Epithelial cell of proximal tubule (primary cell): ENCODE measurements at places on chromosomes 1 and 21.

DNA sequence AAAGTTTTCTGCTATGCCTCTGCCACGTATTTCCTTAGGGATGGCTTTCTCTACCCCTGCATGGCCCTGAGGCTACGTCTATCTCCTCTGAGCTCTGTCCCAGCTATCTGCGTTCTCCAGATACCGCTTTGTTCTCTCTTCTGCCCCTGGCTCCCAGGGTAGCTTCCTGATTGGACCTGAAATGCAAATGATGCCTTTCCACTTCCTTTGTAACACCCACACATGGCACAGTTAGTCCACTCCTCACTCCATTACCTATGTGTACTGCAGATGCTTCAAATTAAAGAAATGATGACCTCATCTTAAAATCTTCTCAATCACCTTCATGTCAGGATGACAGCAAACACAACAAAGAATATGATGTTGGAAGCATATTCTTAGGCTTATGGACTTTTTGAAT, 138.6 kb upstream of the POGK start:
- no peak for DNase-seq

- DNase-seq: no peak
Measured at GRCh38 chr1:246588159-246588721, 22.0 kb downstream of the CNST start.

DNA sequence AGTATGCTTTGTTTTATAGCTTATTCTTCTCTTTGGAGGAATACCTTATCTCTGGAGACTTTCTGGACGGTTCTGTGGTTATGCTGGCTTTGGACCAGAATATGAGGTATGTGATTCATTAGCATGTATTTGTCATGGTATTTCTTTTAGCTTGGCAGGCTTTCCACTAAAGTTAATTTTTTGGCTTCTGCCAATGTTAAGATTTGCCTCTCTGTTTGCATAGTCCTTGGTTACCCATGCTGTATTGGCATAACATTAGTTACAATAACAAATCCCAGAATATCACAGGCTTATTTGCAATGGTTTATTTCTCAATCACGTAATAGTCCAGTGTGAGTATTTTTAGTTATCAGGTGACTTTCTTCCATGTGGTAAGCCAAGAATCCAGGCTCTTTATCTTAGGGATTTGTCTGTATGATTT, 9.7 kb downstream of the ZMPSTE24 start:
- DNase-seq: peak; percentile 88

DNA sequence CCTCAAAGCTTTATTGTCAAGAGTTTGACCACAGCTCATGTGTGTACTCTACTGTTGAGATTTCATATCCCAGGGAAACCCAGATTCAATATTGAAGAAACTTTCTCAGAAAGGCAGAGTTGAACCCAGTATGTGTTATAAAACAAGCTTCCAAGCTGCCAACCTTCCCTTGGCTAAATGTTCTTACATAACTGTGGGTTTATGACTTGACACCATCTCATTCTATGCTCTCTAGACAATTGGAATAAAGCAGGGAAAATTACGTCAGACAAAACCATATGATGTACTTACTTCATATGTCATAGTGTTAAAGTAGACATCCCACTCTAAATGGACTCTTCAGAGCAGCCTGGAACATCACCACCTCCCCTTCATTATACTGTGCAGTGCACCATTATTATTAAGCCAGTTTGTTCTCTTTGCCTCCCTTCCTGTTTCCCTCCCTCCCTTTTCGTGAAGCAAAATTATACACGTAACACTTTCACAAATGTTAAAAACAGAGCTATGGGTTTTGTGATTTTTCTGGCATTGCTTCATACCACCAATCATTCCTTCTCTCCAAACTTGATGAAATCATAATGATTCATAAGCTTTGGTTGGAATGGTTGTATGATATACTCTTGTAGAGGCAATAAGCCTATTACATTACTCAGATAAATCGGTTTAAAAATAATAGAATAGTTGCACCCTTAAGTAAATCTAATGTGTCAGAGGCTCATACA, 507.2 kb downstream of the LTN1 start:
- DNase-seq: no peak

DNA sequence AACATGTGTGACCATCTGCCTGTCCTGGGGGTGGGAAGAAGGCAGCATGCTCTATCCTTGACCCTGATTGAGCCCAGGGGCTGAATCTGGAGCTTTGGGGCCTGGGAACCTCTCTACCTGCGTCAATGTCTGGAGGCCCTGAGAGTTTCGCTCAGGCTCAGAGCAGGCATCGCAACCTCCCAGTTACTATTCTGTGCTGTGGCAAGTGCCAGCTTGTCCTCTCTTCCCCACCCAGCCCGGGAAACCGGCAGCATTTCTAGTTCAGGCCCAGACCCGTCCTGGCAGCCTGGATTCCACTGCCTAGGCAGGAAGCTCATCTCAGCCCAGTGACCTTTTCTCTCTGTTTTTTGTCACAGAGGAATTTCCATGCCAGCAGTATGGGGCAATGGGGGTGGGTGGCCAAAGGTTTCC, 10.0 kb upstream of the IRF6 start:
- no peak for DNase-seq

- DNase-seq: peak; percentile 75
Measured at GRCh38 chr1:52955129-52955970, 28.3 kb downstream of the SCP2 start.

GRCh38 chr21:28358702-28359101, 634.0 kb downstream of the LTN1 start:
- DNase-seq: no peak

DNA sequence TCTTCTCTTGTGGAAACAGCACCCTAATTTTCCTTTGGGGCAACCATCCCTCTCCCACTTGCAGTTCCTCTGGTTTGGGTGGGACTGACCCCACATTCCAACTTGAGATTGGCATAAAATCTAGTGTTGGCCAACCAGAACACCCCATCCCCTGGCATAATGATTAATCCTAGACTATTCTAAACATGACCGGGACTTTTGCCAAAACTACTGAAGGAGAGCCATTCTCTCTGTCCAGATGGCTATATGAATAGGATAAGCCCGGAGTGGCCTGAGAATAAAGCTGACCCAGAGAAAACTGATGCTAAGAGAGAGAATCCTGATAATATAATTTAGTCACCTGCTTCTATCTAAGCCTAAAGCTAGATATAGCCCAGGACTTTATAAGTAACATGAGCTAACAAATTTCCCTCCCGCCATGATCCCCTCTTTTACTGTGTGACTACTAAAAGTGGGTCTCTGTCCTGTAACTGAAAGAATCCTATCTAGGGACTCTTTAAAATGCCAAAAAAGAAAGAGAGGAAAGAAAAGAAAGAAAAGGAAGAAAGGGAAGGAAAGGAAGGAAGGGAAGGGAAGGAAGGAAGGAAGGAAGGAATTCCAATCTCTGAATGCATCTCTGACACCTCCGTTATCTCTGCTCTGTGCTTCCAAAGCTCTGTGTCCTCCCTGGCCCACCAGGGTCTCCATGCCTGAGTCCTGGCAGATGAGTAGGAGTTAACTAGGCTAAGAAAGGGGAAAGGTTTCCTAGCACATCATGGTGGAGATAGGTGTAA, 28.0 kb upstream of the NRDC start:
- peak; percentile 71 for DNase-seq

GRCh38 chr21:30337276-30337744, at the start of gene KRTAP27-1:
Gene KRTAP27-1 (minus strand): TSS chr21:30337694. CDS start chr21:30337668, 26 bp downstream.
- no peak for DNase-seq

DNA sequence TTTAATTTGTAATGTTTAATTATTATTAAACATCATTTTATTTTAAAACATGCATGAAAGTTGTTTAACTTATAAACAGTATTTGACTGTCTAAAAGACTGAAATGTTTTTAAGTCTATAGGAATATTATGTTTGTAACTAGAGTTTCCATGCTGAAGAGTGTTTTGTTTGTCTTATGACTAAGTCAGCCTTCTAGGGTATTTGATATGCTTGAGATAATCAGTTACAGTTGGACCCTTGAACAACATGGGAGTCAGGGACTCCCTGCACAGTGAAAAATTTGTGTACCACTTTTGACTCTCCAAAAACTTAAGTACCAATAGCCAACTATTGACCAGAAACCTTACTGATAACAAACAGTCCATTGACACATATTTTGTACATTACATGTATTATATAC, 45.5 kb upstream of the KANK4 start:
- DNase-seq: no peak

DNA sequence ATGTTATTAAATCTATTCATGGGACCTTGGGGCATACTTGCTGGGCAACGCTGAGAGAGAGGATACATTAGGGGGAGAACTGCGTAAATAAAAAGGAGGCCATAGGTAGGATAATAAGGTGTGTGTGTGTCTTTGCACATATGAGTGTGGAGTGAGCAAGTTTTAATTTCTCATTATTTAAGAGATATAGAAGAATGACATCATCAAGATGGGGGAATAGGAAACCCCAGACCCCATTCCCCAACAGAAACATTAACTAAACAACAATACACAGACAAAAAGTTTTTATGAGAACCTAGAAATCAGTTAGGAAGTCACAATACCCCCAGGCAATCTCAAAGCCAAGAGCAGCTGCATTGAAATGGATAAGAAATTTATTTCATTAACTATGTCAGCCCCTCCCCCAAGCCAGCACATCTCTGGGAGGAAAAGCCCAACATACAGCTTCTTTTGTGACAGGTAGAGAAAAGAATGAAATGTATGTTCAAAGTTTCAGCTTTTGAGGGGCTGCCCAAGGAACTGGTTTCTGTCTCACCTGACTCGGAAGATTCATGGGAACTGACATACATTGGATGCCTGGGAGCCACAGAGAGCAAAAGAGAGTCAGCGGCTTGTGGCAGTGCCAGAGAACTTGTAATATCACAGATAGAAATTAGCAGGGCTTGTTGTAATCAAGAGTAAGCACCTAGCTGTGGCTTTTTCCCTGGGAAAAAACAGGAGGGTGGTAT, 234.3 kb upstream of the NFIA start:
- no peak for DNase-seq

DNA sequence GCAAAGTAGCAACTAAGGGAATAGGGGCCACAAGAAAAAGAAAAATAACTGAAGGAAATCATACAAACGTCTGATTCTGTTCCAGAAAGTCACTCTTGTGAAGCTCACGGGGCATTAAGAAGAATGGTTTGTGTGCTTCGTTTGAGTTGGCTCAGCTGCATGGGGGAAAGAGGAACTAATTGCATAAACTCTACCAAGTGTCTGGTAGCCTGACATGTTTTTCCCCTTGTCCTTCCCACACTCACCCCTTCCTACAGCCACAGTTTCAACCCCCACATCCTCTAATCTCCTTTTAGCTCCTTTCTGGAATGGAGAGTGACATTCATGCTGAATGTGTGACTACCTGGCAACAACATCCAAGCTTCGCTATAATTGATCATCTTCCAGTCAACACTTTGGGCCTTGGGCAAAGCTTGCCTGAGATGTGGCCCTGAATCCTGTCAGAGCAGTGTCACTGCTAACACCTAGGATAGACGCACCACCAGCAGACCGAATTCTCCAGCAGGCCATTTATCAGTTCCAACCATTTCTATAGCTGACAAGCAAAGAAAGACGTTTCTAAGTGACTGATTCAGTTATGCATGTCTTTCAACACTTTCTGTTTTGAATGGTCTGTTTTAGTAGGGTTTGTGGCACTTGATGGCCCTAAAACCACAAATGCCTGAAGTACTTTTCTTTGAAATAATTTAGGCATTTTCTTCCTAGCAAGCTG, 439.6 kb downstream of the TTLL7 start:
- DNase-seq: no peak

DNA sequence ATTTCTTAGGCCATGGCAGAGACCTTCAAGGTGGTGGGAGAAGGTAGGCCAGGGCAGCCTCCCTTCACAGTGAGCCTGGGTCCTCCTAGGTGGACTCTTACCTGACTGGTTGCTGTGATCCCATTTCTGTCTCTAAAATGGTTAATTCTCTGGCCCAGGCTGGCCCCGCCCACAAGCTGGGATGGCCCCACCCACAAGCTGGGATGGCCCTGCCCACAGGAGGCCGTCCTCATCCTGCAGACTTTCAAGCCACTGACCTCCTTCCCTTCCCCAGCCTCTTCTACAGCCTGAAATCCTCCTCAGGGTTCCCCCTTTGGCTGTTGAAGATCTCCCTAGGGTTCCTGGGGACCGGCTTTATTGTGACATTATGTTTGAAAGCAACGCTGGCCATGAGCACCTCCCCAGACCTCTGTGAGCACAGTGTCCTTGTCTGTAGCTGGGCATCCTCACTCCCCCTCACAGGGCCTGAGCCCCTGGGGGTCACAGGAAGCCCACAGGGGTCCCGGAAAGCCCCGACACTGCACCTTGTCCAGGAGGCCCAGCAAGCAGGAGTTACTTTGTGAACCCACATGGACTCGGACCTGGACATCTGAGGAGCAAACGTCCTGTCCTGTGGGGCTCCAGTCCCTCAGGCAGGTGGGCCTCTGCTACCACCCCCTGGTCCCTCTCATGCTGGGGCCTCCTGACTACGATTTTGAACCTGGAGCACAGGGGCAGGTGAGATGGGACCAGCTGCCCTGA, 621.7 kb downstream of the MATN1 start:
- DNase-seq: no peak

GRCh38 chr1:34739613-34740012, 15.2 kb upstream of the GJB5 start:
- DNase-seq: no peak

- DNase-seq: no peak
Measured at GRCh38 chr1:25711555-25712298, 88.3 kb upstream of the SELENON start.

DNA sequence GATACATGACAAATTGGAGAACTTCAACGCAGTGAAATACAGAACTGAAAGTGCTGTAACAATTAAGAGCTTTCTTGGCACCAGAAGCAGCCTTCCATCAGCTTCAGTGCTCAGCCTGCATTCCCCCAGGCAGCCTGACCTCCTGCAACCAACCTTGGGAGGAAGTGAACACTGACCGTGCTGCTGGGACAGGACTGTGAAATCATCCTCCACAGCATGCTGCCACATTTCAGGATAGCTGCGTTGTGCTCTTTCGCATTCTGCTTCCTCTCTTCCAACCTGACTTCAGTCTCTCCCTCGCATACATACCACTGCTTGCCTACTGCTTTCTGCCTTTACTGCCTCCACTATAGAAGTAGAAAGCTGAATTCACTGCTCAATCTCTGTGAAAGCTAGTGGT, 388.6 kb downstream of the RWDD3 start:
- no peak for DNase-seq

DNA sequence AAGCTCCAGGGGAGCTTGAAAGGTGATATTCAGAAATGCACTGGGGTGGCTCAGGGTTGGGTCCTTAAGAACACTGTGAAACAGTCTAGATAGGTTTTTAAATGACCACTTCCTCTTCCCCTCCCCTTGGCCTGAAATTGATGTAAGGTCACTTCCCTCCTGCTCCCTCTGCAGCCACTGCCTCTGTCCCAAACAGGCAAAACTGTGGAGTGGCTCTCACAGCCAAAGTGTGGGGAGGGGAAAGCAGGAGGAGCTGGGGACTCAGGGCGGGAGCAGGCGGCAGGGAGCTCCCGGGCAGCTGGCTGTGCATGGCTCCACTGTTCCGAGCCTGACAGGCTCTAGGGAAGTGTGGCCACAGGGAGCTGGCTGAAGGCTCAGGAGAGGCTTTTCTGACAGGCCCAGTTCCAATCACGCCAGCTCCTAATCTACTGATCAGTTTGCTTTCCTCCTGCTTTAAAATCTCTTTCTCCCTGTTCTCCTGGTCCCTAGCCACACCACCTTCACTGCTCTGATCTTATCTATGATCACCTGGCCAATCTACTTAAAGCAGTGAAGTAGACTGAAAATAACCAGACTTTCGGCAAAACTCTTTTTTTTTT, 5.1 kb upstream of the CSRP1 start:
- no peak for DNase-seq

- DNase-seq: no peak
Measured at GRCh38 chr1:16187748-16188401, 24.6 kb downstream of the ARHGEF19 start.
